Epithelial cell of umbilical artery (primary cell): ENCODE measurements at places on chromosomes 7 and 10. TPM values are rescaled to one million over a fixed set of nuclear protein-coding genes. Genes with fewer than 3 reads are reported as not detected.

SPDYE16 gene
- not detected in 2 replicates for total RNA-seq

OPN4 gene
- total RNA-seq = not detected in 2 replicates

SOSTDC1 gene
- not detected in 2 replicates for total RNA-seq

IKZF1 gene
- total RNA-seq = not detected in 2 replicates

METTL27 gene
- 0.97 and 1.7 TPM in 2 replicates for total RNA-seq

SH2D4B gene
- total RNA-seq = under 0.01 and 0.30 TPM in 2 replicates

ACTR3C gene
- 1.5 and 1.6 TPM in 2 replicates for total RNA-seq

GSTO2 gene
- total RNA-seq = 0.32 and 0.91 TPM in 2 replicates

PCLO gene
- total RNA-seq = under 0.01 TPM in 2 replicates

CALML5 gene
- not detected in 2 replicates for total RNA-seq

CHAT gene
- not detected in 2 replicates for total RNA-seq

LIPN gene
- total RNA-seq = not detected in 2 replicates
